Natural killer cell (primary cell): ENCODE measurements at places on chromosomes 2 and 18.

DNA sequence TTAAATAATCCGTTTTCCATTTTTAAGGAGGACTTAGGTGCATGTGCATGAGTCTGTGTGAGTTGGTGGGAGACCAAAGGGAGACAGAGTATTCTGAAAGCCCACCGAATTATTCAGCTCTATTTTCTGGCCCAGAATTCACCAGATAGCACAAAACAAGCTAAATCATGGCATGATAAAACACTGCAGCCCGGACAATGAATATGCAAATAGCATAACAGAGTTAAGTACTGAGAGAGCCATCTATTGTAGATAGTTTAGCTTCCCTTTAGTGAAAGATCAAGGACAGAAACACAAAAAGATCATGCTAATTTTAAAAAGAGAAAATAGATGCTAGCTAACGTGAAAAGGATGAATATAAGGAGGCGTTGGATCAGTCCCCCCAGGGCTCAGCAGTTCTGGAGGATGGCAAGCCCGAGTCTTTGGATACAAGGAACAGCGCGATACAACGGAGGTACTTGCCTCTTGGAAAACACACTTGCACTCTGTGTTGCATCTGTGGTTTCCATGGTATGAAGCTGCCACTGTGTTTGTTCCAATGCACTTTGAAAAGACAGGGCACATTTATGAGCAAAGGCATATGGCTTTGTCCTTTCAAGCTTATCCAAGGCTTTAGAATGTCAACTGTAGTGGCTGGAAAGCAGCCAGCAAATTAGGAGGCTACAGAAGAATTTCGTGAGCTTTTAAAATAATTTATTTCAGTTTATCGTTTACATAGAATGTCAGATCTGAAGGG lies 119.9 kb downstream of the LYPD1 start:
- no peak for DNase-seq

DNA sequence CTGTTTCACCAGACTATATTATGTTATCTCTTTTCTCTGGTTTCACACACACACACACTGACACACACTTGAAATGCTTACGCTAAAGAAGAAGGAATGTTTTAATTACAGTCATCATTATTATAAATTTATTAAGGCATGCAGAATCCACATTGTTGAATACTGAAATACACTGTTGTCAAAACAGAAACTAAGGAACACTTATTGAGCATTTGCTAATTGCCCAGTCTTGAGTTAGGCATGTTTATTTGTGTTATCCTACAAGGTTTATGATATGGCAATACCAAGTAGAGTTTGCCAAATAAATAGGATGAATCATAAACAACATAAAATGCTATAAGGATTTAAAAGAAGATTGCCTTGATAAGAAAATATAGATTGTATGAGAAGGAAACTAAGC lies 917.0 kb upstream of the PIK3C3 start:
- DNase-seq: no peak

DNA sequence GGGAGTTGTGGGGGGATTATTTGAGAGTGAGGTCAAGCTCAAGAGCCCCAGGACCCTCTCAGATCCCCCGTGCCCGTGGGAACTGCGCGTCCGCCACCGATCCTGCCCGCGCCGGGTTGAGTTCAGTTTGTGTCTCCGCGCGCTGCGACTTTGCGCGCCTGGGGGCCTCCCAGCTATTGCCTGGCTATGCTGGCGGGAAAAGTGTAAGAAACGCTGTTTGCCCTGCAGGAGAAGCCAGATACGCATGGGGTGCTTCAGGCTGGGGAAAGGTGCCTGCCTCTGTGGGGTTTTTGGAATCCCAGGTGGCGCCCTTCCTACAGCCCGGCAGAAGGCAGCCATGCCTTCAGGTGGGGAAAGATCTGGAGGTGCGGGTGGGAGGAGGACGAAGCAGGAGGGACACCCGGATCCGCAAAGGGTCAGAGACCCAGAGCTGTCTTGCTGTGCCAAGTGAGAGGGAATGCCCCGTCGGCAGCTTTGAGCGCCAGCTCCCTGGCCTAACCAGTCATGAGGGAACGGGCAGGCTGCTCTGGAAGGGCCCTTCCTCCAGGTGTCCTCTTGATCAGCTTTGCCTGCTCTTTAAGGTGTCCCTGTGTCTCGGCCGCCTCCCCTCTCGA lies 22.5 kb downstream of the TEX44 start:
- DNase-seq: peak; percentile 31

DNA sequence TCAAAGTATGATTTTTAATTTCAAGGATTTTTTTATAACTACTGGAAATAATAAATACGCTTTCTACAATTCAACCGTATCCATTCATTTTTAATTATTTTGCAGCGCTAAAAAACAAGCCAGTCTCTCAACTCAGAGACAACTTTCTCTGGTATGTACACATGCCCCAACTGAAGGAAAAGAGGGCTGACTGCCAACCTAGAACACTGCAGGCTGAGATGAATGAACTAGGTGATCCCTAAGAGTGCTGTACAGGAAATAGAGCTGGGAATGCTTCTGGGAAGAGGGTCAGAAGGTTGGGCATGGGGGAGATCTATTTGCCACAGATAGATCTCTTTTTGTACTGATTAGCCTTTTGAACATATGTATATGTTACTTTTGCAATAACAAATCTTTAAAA lies 460.1 kb downstream of the NR4A2 start:
- no peak for DNase-seq

GRCh38 chr18:45399643-45400042 lies 215.6 kb upstream of the SLC14A2 start:
- no peak for DNase-seq

DNA sequence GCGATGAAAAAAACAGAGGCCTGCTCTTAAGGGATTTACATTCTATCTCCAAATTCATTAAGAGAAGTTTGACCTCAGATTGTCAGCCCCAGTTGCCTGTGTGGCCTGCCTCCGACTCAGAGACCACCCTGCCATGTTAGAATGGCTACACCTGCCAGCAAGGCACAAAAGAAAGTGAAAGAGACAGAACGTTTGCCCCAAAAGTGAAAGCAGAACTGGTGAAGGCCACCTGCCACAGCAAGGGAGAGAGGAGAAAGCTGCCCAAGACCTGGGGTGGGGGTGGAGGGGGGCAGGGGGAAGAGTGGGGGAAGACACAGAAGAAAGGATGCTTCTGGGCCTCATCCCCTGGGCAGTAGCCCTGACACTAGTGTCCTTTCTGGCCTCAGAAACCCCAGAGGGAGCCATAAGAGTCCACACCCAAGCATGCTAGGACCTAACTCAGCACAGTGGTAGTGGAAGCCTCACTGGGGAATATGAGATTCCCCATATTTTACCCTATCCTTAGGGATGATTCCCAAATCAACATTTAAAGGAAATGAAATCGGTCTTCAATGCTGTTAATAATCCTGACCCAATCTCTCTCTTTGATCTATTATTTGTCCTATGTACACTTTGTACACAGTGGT lies 389.7 kb downstream of the TXNL1 start:
- no peak for DNase-seq

- no peak for DNase-seq
Observed at GRCh38 chr2:9288233-9288632, 81.6 kb downstream of the ASAP2 start.

- DNase-seq: no peak
Observed at GRCh38 chr2:187549193-187549592, 5.0 kb downstream of the TFPI start.

- no peak for DNase-seq
Observed at GRCh38 chr2:41381701-41382100, 666.1 kb upstream of the PKDCC start.

GRCh38 chr2:154291511-154291910 lies 407.0 kb upstream of the KCNJ3 start:
- DNase-seq: no peak

DNA sequence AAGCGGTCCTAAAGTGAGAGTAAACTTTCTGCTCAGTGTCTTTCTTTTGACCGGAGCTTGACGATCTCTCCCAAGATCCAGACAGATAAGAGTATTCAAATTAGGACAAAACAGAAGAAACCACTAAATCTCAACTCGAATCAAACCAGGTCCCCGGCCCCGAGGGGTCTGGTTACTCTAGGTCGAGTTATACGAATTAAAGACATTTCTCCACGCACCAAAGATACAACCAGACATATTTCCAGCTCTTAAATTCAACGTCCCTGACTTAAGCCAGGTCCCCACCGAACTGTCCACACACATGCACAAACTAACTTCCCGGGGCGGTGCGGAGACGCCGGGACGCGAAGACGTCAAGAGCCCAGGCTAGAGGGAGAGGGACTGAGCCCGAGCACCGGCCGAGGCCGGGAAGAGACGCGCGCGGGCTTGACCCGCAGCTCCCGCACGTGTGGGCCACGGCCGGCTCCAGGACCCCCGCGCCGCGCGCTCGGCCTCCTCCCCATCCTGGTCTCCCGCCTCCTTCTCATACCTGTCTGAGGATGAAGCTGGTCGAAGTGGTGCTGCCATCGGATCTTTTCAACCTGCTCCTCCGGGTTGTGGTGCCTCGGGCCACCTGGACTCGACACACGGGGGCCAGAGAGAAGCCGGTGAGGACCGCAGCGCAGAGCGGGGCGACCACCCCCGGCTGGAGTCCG lies 896 bp downstream of the CACNB4 start:
- no peak for DNase-seq

DNA sequence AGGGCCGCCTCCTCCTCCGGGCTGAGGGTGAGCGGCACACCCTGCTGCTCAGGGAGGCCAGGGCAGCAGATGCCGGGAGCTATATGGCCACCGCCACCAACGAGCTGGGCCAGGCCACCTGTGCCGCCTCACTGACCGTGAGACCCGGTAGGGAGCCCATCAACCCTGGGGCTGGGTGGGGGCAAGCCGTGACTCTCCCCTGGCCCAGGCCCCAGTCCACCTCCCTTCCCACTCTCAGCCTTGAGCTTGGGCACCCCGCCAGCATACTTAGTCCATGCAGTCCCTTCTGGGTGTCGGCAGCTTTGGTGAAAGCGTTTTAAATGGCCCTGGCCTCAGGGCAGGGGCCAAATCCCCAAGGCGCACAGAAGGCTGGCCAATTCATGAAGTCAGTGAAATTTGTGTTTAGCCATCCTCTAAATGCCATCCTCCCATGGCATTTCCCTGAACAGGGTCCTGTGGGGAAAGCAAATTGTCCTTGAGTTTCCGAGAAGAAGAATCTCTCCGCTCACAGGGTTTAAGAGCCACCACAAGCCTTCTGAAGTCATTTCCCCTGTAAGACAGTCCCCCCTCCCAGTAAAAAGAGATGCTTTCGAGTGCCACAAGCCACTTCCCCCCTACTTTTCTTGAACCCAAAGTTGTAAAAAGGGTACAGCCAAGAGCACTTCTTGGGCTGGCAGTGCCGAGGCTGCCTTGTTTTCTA lies 17.2 kb downstream of the SPEG start:
- no peak for DNase-seq

DNA sequence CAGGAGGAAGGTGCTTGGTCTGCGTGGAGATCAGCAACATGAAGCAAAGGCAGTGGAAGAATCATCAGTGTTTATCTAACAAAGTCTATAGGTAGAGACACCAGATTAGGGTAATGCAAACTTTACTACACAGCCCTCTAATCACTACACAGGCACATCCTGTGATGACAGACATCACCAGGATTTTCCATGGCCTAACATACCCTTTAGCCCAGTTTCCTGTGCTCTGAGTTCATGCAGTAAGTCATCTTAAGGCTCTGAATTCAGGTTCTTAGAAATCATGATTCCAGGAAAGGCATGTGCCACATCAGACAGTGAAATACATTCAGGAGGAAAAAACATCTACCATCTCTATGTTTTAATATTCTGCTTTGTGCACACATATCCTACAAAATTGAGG lies 708.5 kb upstream of the SLC8A1 start:
- no peak for DNase-seq

- no peak for DNase-seq
Observed at GRCh38 chr18:12310762-12311161, 2.7 kb downstream of the TUBB6 start.

DNA sequence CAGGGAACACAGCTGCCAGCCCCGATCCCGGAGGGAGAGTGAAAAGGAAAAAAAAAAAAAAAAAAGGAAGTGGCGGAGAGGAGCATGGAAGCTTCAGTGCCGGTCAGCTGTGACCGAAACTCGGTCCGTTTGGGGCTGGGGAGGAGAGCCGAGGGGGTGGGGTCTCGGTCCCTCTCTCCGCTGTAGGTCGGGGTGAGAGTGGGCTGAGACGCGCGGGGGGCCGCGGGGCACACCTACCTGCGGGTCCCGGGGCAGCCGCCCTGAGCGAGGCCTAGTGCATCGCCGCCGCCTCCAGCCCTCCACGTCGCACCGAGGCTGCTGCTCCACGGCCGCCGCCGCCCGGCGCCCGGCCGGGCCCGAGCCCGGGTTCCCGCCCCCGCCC lies 536 bp downstream of the VPS54 start:
- no peak for DNase-seq

DNA sequence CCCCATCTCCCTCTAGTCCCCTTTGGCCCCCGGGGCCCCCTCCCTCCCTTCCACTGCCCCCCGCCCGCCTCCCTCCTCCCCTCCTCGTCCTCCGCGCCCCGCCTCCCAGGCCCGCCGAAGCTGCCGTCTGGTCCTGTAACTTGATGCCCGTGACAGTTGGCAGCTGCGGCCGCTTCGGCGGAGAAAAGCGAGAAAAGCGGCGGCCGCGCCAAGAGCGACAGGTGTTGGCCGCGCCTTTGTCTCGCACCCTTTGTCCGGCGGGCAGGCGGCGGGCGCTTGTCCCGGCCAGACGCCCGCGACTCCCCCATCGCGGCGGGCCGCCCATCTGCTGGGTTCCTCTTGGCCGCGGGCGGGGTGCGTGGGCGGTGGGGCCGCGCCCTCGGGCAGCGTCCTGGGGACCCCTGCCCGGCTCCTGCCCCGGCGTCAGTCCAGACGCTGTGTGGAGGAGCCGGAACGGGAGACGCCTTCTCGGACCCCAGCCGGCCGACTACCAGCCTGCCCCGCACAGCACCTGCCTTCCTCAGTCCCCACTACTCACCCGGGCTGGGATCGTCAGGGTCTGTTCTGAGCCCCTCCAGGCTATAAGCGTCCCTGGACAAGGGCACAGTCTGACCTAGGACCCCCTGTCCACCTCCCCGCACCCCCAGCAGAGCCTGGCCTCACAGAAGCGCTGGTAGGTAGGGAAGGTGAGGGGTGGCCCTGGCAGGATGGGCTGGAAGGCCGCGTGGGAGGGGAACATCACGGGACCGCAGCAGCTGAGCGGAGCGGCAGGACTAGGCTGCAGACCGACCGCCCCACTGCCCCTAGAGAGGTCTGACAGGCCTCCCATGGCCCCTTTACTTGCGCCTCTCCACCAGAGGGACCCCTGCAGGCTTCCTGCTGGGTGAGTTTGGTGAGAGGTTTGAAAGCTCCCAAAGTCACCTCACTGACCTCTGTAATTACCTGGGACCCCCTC lies 1.2 kb upstream of the HES6 start:
- DNase-seq: peak; percentile 51
